ENCODE measurements at places on chromosomes 5 and 9. TPM values are rescaled to one million over a fixed set of nuclear protein-coding genes. Genes with fewer than 3 reads are reported as not detected.

Gene CD72
- 0.54 TPM for polyA plus RNA-seq

Gene AK8
- not detected for polyA plus RNA-seq

Gene RETREG1
- polyA plus RNA-seq, result not detected

Gene FAXDC2
- polyA plus RNA-seq, result 13.8 TPM

Gene TXNDC8
- not detected for polyA plus RNA-seq
